ENCODE measurements at places on chromosomes 13 and 19.

- DNase-seq: no peak
Observed at GRCh38 chr13:86974995-86975328, 696.2 kb upstream of the SLITRK5 start.

DNA sequence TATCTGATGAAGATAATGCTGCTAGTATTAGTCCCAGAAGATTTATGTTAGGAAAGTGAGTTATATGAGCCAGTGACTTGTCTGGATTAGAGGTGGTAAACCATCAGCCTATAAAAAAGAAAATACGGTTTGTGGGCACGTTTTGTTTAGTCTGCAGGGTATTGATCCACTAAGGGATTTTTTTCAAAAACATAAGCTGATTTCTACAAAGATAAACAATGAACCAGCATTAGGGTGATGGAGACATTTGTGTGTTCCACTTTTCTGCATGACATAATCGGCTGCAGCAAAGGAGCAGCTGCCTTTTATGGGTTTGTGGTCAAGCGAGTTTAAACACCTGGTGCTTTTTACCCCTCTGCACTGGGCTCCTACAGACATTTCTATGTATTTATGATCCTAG lies 836.4 kb upstream of the GPC6 start:
- no peak for DNase-seq

DNA sequence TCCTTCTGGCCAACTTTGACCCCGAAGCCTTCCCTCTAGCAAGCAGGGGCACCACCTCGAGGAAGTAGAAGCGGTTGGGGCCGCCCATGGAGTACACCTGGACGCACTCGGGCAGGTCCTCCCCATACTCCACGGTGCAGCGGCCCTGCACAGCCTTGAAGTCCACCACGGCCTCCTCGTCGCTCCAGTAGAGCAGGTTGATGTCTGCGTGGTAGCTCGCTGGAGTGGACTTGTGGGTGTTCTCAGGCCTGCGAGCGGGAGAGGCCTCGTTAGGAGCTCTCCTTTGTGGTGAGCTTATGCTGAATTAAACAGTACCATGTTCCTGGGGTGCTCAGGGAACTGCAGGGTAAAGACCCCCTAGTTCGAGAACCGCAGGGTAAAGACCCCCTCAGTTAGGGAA lies 22.3 kb upstream of the EIF3G start:
- DNase-seq: no peak

- DNase-seq: no peak
Observed at GRCh38 chr13:28637714-28638355, 21.1 kb upstream of the POMP start.

DNA sequence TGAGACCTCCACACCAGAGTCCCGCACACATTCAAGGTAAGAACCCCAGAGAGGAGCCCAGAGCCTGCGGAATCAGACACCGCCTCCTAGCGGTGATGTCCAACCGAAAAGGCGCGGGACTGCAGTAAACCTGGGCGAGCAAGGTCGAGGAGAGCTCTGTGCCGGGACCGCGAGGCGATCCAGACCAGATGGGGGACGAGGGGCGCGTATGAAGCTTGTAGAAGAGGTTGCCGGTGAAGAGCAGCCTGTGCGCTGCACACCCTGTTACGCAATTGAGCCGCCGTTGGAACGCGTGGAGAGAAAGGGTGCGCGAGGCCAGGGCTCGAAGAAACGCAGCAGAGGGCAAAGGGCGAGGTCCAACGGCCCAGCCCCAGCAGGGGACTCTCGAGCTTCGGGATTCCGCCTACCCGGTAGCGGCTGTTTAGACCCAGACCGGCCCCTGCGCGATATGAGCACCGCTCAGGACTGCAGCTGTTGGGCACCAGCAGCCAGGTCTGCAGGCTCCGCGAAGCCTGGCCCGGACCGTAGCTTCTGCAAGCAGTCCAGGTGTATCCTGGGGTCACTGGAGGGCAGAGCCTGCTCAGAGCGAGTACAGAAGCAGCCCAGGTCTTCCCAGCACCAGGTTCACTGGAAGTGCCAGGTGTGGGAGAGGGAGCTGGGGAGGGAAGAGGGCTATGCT lies 65.9 kb upstream of the ZNF599 start:
- no peak for DNase-seq

- no peak for DNase-seq
Observed at GRCh38 chr13:107576430-107576829, 638.9 kb downstream of the LIG4 start.

GRCh38 chr13:49356223-49356622 lies 87.6 kb downstream of the CAB39L start:
- DNase-seq: no peak

DNA sequence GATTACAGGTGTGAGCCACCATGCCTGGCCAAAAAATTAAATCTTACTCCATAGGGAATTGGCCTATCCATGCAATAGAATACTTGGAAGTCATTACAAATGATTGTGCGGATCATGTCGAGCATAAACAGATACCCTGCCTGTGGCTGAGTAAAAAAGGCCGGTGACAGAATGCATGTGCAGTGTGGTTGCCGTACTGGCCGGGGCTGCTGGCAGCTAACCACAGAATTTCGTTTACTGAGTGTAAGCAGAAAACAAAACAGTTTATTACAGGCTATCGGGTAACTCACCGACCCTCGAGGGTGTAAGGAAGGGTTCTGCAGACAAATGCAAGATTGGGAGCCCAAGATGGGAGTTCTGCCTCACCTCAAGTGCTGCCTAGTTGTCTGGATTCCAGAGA lies 127.7 kb downstream of the ZIC5 start:
- no peak for DNase-seq

DNA sequence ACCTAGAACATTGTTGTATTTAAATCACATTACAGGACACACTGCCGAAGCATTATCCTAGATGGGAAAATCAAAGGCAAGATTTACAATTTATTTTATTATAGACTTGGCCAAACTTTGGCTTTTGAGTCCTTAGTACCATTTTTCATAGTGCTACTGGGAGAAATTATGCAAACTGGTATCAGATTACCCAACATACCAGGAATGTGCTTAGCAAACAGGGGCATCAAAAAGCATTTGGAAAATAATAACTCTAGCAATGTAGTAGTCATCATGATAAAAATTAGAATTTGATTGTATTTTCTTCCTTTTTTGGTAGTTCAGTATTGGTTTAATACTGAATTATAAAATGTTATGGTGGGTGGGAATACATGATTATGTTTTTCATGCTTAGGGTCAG lies 34.0 kb downstream of the GPC6 start:
- no peak for DNase-seq

DNA sequence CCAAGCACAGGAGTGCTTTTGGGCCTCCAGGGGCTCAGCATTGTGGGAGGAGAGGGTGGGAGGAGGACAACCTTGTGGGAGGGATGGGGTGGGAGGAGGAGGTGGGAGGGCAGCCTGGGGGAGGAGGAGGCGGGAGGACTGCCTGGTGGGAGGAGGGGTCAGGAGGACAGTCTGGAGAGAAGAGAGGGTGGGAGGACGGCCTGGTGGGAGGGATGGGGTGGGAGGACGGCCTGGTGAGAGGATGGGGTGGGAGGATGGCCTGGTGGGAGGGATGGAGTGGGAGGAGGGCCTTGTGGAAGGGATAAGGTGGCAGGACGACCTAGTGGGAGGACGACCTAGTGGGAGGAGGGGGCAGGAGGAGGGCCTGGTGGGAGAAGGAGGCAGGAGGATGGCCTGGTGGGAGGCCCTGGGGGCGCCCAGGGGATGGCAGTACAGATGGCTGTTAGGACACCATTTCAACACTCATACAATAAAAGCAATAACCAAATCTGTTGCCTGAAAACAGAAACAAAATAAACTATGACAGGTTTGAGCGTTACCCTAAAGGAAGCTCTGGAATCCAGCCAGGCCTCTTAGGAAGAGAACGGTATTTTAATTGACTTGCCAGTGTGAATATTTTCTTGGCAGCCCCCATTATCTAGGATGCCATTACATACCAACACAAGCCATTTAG lies 63.7 kb downstream of the CRYL1 start:
- no peak for DNase-seq

DNA sequence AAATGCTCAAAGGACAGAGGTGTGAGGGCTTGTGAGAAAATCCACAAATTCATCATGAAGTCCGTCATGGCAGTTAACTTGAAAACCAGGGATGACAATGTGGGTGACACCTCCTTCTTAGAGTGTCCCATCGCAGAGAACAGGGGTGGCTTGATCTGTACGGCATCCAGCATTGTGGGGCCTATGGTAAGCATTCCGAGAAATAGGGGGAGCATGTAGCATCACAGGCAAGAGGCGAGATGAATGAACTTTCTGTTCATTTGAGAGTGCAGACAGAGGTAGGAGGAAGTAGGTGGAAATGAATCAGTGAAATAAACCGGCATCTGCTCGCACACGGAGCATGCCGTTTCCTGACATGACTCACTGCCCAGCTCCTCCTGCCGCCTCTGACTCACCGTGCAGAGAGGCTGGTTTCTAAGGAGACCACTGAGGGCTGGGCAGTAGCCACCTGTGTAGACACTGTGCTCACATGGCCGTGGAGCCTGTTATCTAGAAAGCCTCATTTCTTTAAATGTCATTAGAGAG lies 339.0 kb downstream of the RFC3 start:
- no peak for DNase-seq

GRCh38 chr19:45508861-45509691 lies 1.8 kb downstream of the VASP start:
- peak; percentile 96 for DNase-seq

GRCh38 chr13:111976474-111977178 lies 90.3 kb upstream of the SOX1 start:
- peak; percentile 1 for DNase-seq

DNA sequence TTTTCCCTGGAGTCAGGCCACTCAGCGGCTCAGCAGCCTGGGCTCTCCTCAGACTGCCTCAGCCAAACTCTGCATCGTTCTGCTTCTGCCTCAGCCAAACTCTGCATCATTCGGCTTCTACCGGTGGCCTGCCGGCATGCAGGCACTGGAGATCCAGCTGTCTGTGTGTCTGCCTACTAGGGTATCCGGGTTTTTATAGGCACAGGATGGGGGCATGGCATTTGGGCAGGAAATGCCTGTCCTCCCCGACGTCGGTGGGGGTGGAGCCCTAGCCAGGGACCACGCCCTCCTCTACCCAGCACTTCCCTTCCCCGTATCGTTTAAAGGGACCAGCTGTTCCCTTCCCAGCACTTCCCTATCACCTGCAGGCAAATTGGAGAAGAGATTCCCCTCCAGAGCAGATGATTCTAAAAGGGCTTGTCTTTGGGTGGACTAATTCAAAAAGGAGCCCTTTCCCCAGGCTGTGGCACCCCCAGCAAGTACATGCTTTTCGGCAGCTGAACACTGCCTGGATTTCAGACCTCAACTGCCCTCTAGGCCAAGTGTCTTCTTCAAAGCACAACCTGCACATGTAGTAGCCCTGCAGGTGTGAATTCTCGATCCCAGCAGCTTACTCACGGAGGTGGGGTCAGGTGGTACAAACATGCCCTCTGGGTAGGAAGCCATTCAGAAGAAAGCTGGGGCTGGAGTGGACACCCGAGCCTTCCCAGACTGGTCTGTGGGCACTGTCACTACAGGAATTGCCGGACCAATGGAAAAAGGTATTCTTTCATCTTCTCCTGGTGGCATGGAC lies 25.4 kb upstream of the GPR12 start:
- no peak for DNase-seq

- DNase-seq: no peak
Observed at GRCh38 chr13:99123101-99124045, 77.3 kb upstream of the UBAC2 start.

DNA sequence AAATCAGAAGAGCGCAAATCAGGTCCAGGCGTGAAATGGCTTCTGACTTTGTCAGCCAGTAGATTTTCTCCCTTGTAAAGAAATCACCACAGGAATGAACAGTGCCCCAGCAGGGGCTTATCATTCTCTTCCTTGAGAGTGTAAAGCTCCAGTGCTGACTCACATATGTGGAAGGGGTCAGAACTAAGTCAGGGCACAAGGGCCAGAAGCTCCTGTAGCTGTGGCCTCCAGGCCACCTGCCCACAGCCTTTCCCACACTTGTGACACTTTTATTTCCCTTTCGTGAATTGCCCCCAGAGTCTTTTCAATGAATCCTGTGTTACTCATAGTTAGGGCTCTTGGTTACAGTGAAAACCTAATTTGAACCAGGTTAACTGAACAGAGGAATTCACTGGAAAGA lies 99.6 kb downstream of the SUCLA2 start:
- no peak for DNase-seq

DNA sequence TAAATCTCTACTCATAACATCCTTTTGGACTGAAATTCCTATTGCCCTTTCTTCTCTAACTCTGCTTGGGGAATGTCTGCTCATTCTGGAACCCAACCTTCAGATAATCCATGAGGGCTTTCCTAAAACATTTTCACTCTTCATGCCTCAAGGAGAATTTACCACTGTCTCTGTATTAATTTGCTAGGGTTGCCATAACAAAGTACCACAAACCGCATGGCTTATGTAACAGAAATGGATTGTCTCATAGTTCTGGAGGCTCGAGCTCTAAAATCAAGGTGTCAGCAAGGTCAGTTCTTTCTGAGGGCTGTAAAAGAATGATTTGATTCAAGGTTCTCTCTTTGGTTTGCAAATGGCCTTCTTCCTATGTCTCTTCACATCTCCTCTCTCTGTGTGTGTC lies 209.7 kb downstream of the LACC1 start:
- DNase-seq: no peak

DNA sequence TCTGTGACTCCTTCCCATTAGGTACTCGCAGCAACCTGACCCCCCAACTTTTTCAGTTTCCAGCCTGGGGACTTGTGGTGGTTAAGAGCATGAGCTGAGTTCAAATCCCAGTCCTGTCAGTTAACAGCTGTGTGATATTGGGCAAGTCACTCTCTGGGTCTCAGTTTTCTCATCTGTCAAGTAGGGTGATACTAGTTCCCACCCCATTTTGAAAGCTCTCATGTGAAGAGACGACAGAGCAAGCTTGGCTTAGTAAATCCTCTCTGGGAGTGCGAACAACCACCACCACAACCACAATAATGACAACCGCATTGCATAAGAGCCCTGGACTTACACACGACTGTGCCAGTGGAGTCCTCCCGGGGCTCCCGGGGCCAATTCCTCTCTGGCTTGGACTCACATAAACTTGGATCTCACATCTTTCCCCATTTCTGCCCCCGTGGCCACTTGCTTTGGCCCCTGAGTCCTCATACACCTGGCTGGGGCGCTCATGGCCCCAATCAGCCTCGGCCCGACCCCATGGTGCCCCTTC lies 454 bp downstream of the BLVRB start:
- DNase-seq: no peak

DNA sequence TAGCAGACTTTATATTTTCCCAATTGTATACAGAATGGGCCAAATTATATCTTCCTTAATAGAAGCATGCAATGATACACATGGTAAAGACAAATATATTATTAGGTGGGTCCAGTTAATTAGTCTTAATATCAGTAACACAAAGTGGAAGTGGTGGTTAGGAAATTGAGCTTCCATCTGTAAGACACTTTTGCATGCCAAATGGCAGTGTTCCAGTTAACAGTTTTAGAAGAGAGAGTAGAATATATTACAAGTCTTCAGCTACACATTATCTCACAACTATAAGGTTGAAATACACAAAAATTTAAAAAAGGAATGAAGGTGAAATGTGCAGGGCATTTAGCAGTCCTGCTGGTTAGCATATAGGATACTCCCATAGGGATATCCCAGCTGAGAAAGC lies 536.5 kb downstream of the PCDH9 start:
- DNase-seq: no peak
